HFFc6 (cell line): ENCODE measurements at places on chromosomes 2 and 18.

- DNase-seq, result peak; percentile 31
These were observed 101.2 kb downstream of the UBR3 start for GRCh38 chr2:169928463-169928864.

GRCh38 chr2:200242570-200242969, 63.9 kb upstream of the SPATS2L start:
- DNase-seq, result no peak

DNA sequence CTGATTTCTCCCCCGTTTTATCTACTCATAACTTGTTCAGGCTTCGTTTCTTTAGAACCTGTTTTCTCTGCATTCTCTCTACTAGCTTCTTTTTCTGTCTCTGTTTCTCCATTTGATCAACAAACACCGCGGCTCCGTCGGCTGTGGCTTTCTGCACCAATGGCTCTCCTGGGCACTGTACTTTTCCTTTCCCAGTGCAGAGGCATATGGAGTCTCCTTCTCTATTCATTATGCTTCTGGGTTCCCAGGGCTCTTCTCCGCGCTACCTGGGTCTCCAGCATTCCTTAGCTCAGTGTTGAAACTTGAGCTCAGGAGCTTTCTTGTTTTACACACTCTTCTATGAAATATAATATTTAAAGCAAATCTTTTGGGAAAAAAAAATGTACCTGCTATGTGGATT, 196.6 kb upstream of the SOX11 start:
- DNase-seq, result no peak

DNA sequence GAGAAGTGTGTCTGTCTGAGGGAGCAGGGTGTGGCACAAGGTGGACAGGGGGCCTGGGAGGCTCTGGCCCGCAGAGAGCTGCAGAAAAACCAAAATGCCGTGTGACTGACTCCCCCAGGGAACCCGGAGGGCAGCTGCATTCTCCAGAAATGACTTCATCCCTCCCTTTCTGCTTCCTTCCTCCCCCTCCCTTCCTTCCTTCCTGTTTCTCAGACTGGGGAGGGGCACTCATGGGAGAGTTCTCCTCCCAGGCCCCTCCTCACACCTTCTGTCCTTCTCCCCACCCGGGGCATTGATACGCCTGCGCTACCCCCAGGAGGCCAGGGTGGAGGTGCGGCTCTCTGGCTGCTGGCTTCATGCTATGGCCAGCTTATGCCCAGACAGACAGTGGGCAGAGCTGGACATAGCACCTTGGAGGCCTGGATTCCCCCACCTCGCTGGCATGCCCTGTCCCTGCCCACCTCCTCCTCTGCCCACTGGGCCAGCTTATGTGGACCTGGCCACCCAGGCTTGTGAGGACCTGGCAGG, 8.2 kb upstream of the GPR17 start:
- peak; percentile 65 for DNase-seq

DNA sequence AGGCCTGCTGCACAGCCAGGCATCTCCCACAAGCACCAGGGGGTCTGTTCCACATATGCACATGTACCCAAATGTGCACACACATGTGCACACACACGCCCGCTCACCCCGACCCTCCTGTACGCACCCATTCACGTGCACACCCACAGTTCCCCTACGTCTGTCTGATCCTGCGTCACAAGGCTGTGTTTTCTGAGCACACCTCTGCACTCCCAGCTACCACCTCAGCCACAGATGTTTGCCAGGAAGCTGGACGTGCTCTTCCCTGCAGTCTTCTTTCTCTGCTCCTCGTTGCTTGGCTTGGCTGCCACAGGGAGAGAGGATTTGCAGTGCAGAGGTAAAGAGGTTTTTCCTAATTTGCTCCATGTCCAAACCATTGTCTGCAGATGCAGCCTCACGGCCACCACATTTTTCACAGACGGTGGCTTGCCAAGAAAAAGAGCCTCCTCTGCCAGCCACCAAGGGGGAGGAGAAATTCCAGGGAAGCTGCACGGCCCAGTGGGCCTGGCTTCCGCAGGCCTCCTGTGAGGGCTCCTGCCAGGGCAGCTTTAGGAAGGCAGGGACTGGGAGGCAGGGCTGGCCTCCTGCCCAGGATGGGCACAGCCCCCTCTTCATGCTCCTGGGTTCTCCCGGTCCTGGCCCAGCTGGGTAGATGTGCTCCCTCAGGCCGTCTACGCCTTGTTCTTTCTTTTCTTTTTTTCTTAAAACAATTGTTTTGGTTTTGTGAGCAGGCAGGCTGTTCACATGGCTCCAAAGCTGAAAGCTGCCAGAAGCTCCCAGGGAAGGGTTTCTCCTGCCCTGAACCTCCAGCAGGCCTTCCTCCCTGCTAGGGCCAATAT, 29.3 kb upstream of the HS6ST1 start:
- peak; percentile 36 for DNase-seq

DNA sequence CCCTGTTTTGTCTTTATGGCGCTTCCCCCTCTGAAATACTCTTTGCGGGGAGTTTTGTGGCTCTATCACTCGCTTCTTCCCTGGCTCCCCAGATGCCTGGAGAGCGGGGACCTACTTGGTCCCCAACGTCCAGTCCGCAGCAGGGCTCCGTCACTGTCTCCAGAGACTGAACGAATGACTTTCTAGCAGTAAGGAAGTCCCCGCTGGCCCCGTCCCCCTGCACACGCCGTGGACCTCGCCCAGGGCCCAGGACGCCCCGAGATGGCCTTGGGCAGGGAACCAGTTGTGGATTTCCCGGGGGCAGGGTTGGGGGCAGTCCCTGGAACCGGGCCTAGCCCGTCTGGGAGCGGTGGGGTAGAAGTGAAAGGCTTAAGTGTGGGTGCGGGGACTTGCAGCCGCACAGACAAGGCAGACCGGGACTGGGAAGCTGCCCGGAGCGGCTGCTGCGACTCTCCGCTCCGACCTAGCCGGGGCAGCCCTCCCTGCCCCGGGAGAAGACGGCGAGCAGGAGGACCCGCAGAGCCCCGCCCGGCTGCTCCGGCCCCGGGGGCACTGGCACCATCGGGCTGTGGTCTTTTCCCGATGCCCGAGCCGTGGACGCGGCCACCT, 821 bp upstream of the EPHA4 start:
- DNase-seq, result peak; percentile 4

GRCh38 chr2:136305517-136306192, 187.7 kb upstream of the CXCR4 start:
- no peak for DNase-seq

DNA sequence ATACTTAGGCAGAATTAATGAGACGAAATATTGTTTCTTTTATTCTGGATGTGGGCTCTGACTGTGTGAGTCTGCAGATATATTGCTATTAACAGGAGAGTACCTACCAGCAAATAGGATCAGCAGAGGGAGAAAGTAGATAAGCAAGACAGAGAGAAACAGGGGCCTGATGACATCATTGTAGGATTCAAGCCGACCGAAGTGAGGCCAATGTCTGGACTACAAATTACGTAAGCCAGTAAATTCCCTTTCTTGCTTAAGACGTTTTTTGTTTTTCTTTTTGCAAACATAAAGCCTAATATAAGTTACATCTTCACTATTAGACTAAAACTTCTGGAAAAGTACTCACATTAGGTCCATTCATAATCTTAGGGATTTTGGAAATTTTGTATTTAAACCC, 21.4 kb upstream of the PTPRM start:
- DNase-seq, result no peak

GRCh38 chr2:3179208-3179607, 198.4 kb downstream of the EIPR1 start:
- no peak for DNase-seq

DNA sequence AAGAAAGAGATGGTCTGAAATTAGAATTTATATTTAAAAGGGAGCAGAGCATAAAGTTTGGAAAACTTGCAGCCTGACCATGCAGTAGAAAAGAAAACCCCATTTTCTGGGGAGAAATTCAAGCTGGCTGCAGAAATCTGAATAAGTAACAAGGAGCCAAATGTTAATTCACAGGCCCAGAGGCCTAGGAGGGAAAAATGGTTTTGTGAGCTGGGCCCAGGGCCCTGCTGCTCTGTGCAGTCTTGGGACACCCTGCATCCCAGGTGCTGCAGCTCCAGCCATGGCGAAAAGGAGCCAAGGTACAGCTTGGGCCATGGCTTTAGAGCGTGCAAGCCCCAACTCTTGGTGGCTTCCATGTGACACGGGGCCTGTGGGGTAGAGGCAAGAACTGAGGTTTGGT, 41.3 kb downstream of the CFAP36 start:
- DNase-seq, result no peak

DNA sequence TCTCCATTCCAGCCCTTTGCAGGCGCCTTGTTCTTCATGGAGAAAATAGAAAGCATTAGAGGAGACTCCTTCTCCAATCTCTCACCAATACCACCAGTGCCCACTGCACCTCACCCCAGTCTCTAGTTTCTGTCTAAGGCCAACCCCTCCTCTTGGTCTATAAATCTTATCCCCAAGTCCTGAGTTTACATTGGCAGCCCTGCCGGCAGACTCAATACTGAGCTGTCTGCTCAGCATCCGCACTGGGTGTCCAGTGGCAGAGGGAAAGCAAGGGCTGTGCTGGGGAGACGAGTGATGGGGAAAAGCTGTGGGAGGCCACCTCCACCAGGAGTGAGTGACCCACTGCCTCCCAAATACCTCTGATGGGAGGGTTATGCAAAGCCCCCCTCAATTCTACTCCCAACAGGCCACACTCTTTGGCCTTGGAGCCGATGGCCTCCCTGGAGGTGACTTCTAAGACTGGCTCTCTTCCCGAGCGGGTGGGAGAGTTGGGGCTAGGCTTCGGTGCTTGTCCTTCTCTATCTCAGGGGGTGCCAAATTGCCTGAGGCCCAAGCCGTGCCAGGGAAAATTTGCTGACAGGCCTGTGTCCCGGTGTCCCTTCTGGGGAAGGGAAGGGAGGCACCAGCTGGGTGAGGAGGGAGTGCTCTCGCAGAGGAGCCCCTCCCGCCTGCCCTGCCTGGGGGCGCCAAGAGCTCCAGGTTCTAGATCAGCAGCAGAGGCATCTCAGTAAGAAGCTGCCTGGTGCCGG, 165.2 kb upstream of the MSH6 start:
- no peak for DNase-seq

DNA sequence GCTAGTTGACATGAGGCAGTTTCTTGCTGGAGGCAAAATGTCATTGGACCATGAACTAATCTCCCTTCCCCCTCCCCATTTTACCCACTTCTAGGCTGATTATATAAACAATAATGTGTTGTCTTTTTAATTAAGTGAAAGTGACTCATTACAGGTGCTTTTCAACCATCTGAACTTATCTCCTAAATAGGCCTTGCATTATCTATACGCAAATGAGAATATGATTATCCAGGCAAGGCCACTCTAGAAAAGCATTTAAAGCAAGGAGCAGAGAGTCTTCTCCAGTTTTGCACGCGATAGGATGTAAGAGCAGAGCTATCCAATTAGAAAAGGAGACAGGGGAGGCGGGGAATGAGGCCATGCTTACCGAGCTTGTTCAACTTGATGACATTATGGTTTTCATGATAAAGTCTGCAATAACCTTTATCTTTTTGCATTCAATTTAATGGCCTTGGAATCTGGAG, 286.1 kb upstream of the SIX3 start:
- no peak for DNase-seq

DNA sequence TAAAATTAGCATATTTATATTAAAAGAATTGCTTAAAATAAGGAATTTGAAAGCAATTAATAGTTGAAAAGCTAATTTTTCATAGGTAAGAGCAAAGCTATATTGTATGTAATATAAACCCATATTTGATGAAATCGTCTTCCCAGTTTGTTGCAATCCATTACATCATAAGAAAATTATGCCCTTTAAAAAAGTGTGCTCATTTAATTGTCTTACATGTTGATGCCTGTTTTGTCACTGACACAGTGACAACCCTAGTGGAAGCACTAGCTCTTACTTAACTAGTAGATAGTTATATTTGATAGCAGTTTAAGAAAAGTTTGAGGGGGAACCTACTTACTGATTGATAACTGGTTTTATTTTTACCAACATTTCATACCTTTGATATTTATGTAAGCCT, 30.0 kb upstream of the IL18RAP start:
- DNase-seq, result no peak
